Upper lobe of right lung (tissue), 1 donor: ENCODE measurements at places on chromosomes 6 and 20. TPM values are rescaled to one million over a fixed set of nuclear protein-coding genes. Genes with fewer than 3 reads are reported as not detected.
A peak's percentile ranks its signal among the peaks of the same experiment; 100 is the strongest.

DNA sequence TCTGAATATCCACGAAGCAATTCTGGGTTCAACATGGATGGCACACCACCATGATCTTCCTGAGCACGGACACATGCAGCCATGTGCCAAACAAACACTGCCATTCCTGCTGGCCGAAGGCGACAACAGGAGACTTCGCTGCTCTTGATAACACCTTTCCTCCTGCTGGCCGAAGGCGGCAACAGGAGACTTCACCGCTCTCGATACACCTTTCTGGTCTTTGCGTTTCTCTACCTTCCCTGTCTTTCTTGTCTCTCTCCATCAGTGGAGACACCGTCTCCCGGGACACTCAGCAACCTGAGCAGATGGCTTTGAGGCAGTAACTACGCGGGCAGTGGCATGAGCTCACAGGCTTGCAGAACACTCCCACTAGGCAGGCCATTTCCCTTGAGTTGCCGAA, 54.9 kb upstream of the MPC1 start:
- peaks cover 28% of the 10 kb centered on the region for H3K36me3 ChIP-seq
- no peaks in the 10 kb centered on the region for H3K27me3 ChIP-seq
- H3K4me3 ChIP-seq = no peak overlapping the region
- H3K27ac ChIP-seq = no peak overlapping the region

Gene RIPOR3
- total RNA-seq = 6.8 TPM

DNA sequence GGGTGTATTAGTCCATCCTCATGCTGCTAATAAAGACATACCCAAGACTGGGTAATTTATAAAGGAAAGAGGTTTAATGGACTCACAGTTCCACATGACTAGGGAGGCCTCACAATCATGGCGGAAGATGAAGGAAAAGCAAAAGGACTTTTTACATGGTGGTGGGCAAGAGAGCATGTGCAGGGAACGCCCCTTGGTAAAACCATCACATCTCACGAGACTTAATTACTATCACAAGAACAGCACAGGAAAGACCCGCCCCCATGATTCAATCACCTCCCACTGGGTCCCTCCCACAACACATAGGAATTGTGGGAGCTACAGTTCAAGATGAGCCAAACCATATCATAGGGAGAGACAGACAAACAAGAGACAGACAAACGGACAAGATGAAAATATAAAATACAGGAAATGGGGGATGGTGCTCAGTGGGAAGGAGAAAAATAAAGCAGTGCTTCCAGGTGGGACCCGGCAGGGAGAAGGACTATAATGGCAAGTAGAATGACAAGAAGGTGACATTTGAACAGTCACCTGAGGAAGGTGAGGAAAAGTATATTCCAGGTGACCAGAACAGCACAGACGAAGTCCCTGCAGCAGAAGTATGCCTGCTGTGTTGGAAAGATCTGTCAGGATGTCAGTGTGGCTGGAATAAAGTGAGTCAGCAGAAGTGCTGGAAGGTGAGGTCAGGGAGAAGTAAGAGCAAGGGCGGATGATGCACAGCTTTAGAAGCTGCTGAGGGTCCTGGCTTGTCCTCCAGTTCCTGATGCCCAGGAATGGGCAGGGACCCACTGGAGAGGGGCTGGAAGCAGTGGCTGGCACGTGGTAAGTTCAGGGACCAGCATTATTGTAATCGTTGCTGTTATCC, 61.1 kb downstream of the SLC2A10 start:
- no peaks in the 10 kb centered on the region for H3K27me3 ChIP-seq
- no peak overlapping the region for H3K4me3 ChIP-seq
- no peak overlapping the region for H3K27ac ChIP-seq
- H3K36me3 ChIP-seq = no peaks in the 10 kb centered on the region
- no peaks in the 10 kb centered on the region for H3K4me1 ChIP-seq
- no peak for DNase-seq

Gene PLTP
- total RNA-seq = 65.9 TPM

Gene MAS1
- not detected for total RNA-seq

DNA sequence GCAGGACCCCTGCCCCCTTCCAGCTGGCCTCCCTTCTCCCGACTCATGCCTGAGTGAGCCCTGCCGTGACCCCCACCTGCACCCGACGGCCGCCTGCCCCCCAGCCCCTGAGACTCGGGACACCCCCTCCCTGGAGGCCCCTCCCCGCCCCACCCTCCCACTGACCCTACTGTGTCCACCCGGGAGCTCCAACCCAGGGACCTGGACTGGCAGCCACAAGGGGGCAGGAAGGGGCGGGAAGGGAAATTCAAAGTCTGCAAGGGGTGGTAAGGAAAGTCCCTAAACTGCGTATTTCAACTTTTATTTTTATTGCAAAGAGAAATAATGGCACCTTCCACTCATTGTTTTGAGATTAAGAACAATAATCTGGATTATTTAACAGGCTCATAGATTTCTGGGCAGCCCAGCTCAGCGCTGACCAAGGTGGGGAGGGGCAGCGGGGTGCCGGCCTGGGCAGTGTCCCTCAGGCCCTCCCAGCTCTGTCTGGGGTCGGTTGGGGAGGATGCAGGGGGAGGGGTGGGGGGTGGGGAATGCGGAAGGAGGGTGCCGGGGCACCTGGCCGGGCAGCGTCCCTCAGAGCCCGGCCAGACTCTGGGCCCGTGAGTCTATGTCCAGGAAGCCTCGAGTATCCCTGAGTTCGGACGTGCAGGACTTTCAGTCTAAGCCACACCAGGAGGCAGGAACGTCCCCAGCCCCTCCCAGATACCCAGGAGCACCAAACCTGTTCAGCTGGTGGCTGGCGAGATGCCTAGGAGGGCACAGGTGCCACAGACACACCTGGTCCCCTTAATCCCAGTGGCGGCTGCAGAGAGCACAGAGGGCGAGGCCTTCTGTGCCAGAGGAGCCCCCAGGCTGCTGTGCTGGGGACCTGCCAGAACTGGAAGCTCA, 1.3 kb upstream of the PTK6 start:
- peak; percentile 89 for DNase-seq
- H3K27me3 ChIP-seq = no peaks in the 10 kb centered on the region
- H3K4me1 ChIP-seq = peaks cover 20% of the 10 kb centered on the region
- H3K36me3 ChIP-seq = no peaks in the 10 kb centered on the region
- H3K27ac ChIP-seq = peak overlapping the region; percentile 87

Gene SLC44A4
- total RNA-seq = 23.1 TPM

DNA sequence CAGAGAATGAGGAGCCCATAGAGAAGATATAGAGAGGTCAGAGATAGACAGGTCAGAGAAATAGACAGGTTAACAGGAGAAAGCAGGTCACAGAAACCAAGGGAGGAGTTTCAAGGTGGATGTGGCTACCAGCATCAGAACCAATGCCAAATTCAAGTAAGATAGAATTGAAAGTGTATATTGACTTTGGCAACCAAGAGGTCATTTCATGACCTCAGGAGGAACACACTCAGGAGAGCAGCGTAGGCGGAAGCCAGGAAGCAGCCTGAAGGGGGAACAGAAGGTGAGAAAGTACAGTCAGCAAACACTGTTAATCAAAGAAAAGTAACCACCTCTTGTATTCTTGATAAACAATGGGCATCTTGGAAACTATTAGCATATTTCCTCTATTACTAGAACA, 33.9 kb upstream of the ALDH8A1 start:
- H3K4me3 ChIP-seq = no peak overlapping the region
- no peak overlapping the region for H3K27ac ChIP-seq
- no peaks in the 10 kb centered on the region for H3K27me3 ChIP-seq
- H3K4me1 ChIP-seq = no peaks in the 10 kb centered on the region

DNA sequence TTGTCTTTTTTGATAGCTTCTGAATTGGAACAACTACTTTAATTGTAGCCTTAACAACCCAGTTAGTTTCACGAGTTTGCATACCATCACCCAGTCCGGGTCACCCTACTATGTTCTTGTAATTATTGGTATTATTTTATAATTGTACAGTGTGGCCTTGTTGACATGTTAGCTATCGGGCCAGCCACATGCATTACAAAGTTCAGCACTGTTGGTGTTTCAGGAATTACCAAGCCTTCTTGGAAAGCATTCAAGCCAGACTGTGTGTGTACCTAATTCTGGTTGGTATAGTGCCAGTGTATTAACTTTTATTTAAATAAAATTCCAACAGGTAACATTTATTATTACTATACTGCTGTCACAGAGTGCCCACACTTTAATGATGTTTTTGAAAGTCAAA, 150.9 kb downstream of the JARID2 start:
- no peaks in the 10 kb centered on the region for H3K36me3 ChIP-seq
- H3K27ac ChIP-seq = no peak overlapping the region
- peaks cover 27% of the 10 kb centered on the region for H3K4me1 ChIP-seq
- no peak overlapping the region for H3K4me3 ChIP-seq
- no peaks in the 10 kb centered on the region for H3K27me3 ChIP-seq
- no peak for DNase-seq

DNA sequence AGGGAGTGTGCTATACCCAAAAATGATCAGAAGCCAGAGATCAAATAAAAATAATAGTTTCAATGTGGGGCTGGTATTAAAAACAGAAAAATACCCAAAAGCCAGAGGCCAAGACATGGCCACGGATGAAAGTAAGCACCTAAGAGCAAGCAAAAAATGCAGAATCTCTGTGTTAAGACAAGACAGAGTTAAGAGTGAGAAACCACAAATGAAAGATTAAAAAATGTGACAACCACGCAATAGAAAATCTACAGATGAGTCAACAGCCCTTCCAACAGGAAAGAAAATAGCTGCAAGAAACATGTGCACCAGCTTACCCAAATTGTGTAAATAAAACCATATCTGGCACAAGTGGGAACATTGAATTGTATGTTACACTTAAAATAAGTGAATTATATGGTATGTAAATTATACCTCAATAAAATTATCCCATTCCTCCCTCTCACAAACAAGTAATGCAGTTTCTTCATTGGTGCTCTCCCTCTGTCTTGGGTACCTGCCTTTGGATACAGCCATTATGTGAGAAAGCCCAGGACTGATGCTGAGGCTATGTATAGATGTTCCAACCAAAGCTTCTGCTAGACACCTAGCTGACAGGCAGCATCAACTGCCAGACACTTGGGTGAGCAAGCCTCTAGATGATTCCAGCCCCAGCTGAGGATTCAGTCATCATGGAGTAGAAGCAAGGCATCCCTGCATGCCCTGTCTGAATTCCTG, 55.3 kb upstream of the UFL1 start:
- no peak overlapping the region for H3K4me3 ChIP-seq
- no peaks in the 10 kb centered on the region for H3K36me3 ChIP-seq
- DNase-seq = no peak
- H3K27me3 ChIP-seq = no peaks in the 10 kb centered on the region
- no peak overlapping the region for H3K27ac ChIP-seq

GRCh38 chr20:13012886-13013285, 4.1 kb downstream of the SPTLC3 start:
- no peaks in the 10 kb centered on the region for H3K27me3 ChIP-seq
- H3K4me3 ChIP-seq = no peak overlapping the region
- no peak overlapping the region for H3K27ac ChIP-seq
- no peaks in the 10 kb centered on the region for H3K36me3 ChIP-seq
- DNase-seq = no peak

DNA sequence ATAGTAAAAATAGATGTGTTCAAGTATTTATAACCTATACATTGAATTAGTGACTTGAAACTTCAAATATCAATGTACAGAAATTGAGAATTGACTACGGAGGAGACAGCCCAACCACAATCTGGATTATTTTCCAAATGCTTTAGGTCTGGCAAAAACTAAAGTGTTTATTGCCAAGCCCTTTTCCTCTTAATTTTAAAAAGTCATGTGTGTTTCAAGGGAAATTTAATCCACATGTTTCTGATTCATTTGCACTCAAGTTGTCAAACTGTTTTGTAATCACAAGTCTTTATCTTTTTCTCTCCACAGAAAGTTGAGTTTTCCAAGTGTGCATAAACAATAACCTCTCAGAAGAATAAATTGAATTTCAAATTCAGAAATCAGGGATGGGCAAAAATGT, 350.8 kb upstream of the RSPO3 start:
- no peaks in the 10 kb centered on the region for H3K4me1 ChIP-seq
- no peaks in the 10 kb centered on the region for H3K36me3 ChIP-seq
- no peaks in the 10 kb centered on the region for H3K27me3 ChIP-seq
- DNase-seq = no peak

DNA sequence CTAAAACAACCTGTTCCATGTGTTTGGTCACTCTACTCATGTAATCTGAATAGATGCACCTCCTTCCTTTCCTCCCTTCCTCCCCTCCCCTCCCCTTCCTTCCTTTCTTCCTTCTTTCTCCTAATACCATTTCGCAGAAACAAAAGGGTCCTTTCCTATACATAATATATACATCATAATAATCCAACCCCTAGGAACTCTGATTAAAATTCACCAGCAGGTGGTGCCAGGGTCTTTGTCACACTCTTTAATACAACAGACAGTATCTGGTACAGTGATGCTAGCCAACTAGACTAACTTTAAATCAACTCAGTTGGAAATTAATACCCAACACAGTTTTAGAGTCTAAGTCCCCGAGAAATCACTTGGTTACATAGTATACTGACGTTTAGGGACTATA, 181.2 kb upstream of the SHLD1 start:
- no peak overlapping the region for H3K27ac ChIP-seq
- H3K27me3 ChIP-seq = no peaks in the 10 kb centered on the region
- H3K4me1 ChIP-seq = no peaks in the 10 kb centered on the region
- no peak overlapping the region for H3K4me3 ChIP-seq
- no peak for DNase-seq

Gene PABPC1L
- 46.4 TPM for total RNA-seq

- H3K4me1 ChIP-seq = no peaks in the 10 kb centered on the region
- H3K36me3 ChIP-seq = peaks cover 8% of the 10 kb centered on the region
- H3K4me3 ChIP-seq = no peak overlapping the region
- DNase-seq = no peak
- H3K27ac ChIP-seq = no peak overlapping the region
- H3K27me3 ChIP-seq = no peaks in the 10 kb centered on the region
Observed at GRCh38 chr6:144193181-144193580, 42.9 kb downstream of the STX11 start.

Gene CCDC170
- 0.55 TPM for total RNA-seq

DNA sequence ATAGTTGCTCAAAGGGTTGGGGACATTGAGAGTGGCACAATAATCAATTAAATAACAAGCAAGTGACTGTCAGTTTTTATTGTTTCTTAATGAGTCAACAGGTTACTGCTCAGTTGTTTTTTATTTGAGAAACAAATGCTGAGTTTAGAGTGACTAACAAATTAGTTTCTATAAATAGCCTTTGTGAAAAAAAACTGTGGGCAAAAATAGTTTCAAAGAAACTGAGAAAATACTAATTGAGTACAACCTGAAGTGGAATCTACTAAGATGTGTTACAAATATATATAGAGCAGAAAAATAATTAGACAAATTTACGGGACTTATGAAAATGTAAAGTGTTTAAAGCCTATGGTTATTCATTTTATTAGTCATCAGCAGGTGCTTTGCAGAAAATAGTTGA, 22.3 kb downstream of the BEND6 start:
- DNase-seq = no peak
- H3K36me3 ChIP-seq = no peaks in the 10 kb centered on the region
- H3K27ac ChIP-seq = no peak overlapping the region
- H3K4me3 ChIP-seq = no peak overlapping the region

DNA sequence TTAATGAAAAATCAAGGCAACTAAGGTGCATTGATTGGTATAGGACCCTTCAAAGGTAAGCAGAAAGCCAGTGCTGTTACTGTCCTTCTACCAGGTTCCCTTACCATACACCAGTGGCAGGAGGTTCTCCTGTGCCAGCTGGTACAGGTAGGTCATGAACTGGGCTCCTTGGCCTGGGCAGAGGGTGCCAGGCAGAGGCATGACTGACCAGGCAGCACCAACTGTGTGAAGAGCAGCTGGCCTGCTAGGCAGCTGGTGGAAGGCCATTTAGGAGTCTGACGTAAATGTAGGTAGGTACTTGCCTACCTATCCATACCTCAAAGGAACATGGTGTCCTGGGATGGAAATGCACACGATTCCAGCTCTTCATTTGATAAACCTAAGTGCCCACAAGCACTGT, 23.3 kb downstream of the PCNA start:
- H3K4me3 ChIP-seq = no peak overlapping the region
- no peaks in the 10 kb centered on the region for H3K4me1 ChIP-seq
- no peak overlapping the region for H3K27ac ChIP-seq
- DNase-seq = no peak
